ENCODE measurements at places on chromosomes 5 and 9. TPM values are rescaled to one million over a fixed set of nuclear protein-coding genes. Genes with fewer than 3 reads are reported as not detected.

DNA sequence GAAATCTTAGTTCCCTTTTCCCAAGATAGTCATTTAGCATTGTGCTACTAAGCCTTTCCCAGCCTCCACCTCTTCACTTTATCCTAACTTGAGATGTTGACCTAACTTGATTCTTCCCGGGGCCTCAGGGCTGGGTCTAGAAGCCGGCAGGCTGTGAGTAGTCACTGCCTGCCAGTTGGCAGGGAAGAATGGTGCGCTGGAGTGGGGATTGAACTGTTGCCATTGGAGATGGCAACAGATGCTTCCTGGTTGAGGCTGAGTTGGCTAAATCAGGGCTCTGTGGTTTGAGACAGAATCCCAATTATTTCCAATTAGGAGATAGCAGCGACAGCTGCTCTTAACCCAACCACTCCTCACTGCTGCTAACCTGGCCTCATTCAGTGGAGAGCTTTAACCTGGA is 343.1 kb downstream of the BRINP1 start:
- H3K27ac ChIP-seq: no peak overlapping the region
- no peaks in the 10 kb centered on the region for H3K36me3 ChIP-seq
- H3K4me3 ChIP-seq: no peak overlapping the region
- H3K4me1 ChIP-seq: no peaks in the 10 kb centered on the region
- no peak for DNase-seq

DNA sequence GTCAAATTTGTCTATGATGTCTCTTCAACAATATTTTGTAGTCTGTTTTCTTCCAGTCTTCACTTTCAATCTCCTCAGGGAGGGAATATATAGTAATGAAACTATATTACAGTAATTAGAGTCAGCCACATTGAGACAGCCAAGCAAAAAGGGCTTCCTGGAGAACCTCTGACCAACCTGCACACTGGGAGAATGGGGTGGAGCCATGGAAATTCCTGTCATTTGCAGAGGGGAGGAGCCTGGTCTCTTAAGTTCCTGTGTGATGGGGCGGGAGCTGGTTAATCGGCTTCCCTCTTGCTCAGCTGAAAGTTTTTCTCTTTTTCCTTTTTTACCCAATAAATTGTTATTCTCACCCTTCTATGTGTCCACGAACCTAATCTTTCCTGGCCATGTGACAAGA is 1220.0 kb downstream of the PTPRD start:
- DNase-seq: no peak
- no peaks in the 10 kb centered on the region for H3K27me3 ChIP-seq
- no peak overlapping the region for H3K27ac ChIP-seq
- no peak overlapping the region for H3K4me3 ChIP-seq
- H3K36me3 ChIP-seq: no peaks in the 10 kb centered on the region

- DNase-seq: peak; percentile 14
- no peak overlapping the region for H3K27ac ChIP-seq
- H3K27me3 ChIP-seq: no peaks in the 10 kb centered on the region
These were observed 231.3 kb downstream of the NPR3 start for GRCh38 chr5:32942225-32942989.

DNA sequence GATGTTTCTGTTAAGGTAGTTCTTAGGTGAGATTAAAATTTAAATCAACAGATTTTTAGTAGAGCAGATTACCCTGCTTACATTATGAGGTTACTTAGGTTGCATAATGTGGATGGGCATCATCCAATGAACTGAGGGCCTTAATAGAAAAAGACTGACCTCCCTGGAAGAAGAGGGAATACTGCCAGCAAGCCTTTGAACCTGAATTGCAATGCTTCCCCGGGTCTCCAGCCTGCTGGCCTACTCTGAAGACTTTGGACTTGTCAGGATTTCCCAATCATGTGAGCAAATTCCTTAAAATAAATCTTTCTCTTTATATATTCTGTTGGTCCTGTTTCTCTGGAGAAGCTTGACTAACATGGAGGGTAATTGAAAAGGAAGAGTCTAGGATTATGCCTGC is 542.1 kb upstream of the ARRDC3 start:
- H3K4me1 ChIP-seq: no peaks in the 10 kb centered on the region
- no peaks in the 10 kb centered on the region for H3K36me3 ChIP-seq
- no peak for DNase-seq
- H3K4me3 ChIP-seq: no peak overlapping the region

DNA sequence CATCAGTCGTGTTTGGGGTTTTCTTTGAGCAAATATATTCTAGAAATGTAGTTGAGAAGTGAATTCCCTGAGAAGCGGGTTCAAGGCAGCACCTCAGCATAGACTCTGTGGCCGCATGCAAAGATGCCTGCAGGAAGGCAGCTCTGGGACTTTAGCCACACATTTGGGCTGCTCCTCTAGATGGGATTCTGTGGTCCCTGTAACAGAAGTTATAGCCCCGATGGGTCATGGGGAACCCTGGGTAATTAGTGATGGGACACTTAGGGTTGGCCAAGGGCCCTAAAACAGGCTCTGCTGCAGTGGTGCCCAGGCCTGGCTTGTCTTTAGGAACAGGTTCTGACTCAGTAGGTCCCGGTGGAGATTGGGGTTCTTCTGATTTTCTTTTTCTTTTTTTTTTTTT is 36.8 kb downstream of the PHF2 start:
- no peak for DNase-seq
- no peak overlapping the region for H3K4me3 ChIP-seq
- H3K27me3 ChIP-seq: no peaks in the 10 kb centered on the region

- H3K4me3 ChIP-seq: no peak overlapping the region
- peak; percentile 80 for DNase-seq
These were observed 94.4 kb downstream of the MACROH2A1 start for GRCh38 chr5:135304352-135305221.

DNA sequence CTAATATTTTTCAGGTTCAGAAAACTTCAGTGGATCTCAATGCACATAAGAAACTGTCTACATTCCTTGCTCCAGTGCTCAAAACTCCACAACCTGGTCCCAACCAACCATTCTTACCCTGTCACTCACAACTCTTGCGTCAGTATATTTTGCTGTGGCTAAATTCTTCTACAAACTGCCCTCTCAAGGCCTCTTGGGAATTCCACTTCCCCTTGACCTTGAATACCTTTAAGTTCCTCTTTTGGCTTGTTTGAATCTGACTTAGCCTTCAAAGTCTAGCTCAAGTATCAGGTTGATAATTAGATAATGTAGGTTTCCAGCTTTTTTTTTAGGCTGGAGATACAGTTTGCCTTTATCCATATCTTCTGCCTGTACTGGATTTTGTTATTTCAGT is 128.3 kb downstream of the SLF1 start:
- no peak overlapping the region for H3K27ac ChIP-seq
- H3K4me3 ChIP-seq: no peak overlapping the region
- no peaks in the 10 kb centered on the region for H3K27me3 ChIP-seq
- DNase-seq: no peak

- H3K4me1 ChIP-seq: no peaks in the 10 kb centered on the region
- H3K27ac ChIP-seq: no peak overlapping the region
- H3K27me3 ChIP-seq: no peaks in the 10 kb centered on the region
- H3K4me3 ChIP-seq: no peak overlapping the region
- no peaks in the 10 kb centered on the region for H3K36me3 ChIP-seq
These were observed 216.5 kb downstream of the SEC61B start for GRCh38 chr9:99438596-99438995.

DNA sequence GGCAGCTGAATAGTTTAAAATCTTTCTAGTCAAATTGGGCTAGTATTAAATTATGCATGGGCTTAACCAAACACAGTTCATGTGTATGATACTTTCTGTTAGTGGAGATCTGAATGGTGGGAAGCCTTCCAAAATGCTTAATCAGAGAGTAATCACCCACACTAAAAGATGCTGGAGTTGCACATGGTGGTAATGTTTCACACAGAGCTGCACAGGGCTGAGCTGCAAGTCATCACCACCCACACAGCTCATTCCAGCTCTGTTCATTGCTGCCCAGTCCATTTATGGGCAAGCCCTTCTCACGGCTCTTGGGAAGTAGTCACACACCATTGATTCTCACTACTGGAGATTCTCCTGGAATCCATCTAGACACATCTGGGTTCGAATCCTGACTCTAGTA is 351.5 kb upstream of the KCNN2 start:
- no peak for DNase-seq
- no peak overlapping the region for H3K4me3 ChIP-seq
- H3K27ac ChIP-seq: no peak overlapping the region
- no peaks in the 10 kb centered on the region for H3K36me3 ChIP-seq

DNA sequence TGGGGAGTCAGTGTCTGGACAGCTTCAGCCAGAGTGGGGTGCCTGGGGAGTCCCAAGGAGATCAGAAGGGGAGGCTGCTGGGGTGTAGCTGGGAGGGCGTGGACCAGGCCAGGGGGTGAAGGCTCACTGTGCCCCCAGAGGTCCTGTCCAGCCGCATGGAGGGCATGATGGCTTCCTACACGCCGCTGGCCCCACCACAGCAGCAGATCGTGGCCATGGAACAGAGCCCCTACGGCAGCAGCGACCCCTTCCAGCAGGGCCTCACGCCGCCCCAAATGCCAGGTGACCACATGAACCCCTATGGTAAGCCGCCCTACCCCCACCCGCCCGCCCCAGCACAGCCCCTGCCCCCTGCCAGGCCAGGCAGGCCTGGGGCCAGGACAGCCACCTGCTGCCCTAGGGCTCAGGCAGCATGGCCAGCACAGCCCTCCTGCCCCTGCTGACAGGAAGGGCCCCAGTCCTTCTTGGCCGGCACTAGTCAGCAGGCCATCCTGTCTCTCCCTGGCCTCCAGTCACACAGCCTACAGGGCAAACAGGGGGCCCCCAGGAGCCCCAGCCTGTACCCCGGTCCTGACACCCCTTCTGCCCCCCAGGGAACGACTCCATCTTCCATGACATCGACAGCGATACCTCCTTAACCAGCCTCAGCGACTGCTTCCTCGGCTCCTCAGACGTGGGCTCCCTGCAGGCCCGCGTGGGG is 82.1 kb downstream of the LMX1B start:
- no peaks in the 10 kb centered on the region for H3K36me3 ChIP-seq
- H3K4me3 ChIP-seq: no peak overlapping the region
- no peak overlapping the region for H3K27ac ChIP-seq
- no peaks in the 10 kb centered on the region for H3K27me3 ChIP-seq
- no peak for DNase-seq

- no peaks in the 10 kb centered on the region for H3K36me3 ChIP-seq
- no peak for DNase-seq
- H3K4me3 ChIP-seq: no peak overlapping the region
- H3K27ac ChIP-seq: no peak overlapping the region
These were observed 65.7 kb downstream of the IQGAP2 start for GRCh38 chr5:76468635-76469425.

DNA sequence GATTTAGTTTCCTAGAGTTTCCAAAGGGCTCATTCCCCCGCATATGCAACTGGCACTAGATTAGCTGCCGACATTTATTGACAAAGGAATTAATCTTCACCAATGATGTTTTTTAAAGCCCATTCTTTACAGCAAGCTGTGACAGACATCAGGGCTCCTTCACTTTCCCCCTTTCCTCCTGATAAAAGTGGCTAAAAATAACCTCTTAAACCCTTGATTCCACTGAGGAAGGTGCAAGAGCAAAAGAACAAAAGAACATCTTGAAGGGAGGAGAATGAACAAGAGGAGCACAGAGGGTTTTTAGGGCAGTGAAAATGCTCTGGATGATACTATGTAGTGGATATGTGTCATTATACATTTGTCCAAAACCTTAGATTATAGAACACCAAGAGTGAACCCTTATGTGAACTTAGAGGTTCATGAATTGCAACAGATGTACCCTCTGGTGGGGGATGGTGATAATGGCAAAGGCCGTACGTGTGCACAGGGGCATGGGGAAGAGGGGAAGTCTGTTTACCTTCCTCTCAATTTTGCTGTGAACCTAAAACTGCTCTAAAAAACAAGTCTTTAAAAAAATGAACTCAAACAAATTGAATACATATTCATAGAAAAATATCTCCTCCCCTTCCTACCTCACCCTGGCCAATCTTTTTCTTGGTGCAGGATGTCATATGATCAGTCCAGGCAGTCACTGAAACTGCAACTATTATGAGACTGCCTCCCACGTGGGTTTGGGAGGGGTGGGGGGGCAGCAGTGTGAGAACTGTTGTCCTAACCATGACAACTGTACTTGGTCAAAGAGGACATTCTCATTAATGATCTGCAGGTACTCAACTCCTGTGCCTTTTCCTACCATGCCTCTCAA is 83.0 kb downstream of the MARCHF3 start:
- H3K27me3 ChIP-seq: no peaks in the 10 kb centered on the region
- no peak for DNase-seq
- H3K27ac ChIP-seq: no peak overlapping the region
- no peaks in the 10 kb centered on the region for H3K36me3 ChIP-seq

DNA sequence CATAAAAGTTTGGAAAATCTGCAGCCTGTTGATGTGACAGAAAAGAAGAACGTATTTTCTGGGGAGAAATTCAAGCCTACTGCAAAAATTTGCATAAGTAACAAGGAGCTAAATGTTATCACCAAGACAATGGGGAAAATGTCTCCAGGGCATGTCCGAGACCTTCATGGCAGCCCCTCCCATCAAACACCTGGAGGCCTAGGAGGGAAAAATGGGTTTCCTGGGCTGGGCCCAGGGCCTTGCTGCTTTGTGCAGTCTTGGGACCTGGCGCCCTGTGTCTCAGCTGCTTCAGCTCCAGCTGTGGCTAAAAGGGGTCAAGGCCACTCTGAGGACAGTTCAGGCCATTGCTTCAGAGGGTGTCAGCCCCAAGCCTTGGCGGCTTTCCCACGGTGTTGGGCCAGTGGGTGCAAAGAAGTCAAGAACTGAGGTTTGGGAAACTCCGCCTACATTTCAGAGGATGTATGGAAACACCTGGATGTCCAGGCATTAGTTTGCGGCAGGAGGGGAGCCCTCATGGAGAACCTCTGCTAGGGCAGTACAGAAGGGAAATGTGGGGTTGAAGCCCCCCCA is 13.1 kb downstream of the CERT1 start:
- DNase-seq: no peak
- no peak overlapping the region for H3K4me3 ChIP-seq
- no peak overlapping the region for H3K27ac ChIP-seq

DNA sequence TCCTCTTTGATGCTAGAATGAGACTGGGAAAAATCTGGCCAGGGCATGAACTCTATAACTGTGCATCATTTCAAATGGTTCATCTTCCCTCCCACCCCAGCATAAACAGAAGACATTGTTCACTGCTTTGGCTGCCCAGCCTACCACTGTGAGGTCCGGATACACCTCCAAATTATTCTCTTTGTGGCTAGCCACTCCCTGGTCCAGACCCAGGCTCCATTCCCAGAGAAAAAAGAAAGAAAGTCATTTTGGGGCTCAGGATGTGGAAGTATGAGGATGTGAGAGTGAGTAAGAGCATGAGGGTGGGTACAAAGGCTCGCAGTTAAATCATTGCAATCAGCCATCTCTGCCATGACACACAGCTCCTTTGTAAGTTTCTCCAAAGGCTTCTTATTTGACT is 559.2 kb downstream of the PSAT1 start:
- no peaks in the 10 kb centered on the region for H3K27me3 ChIP-seq
- DNase-seq: no peak
- no peaks in the 10 kb centered on the region for H3K4me1 ChIP-seq
- no peak overlapping the region for H3K4me3 ChIP-seq
- no peaks in the 10 kb centered on the region for H3K36me3 ChIP-seq
- H3K27ac ChIP-seq: no peak overlapping the region

WDR38 gene
- 0.31 TPM for total RNA-seq

UGT3A1 gene
- 6.1 TPM for total RNA-seq

NUTM2F gene
- not detected for total RNA-seq

MSMP gene
- total RNA-seq: 0.47 TPM

PCDHB13 gene
- 5.9 TPM for total RNA-seq

BHMT gene
- 30.7 TPM for total RNA-seq

LCN1 gene
- not detected for total RNA-seq

POLR3G gene
- 1.5 TPM for total RNA-seq

KCTD16 gene
- total RNA-seq: 2.5 TPM

PCDHA9 gene
- total RNA-seq: 0.85 TPM

GRM6 gene
- not detected for total RNA-seq

LCN15 gene
- not detected for total RNA-seq

WWC1 gene
- 174 TPM for total RNA-seq

SLC12A2 gene
- total RNA-seq: 21.0 TPM

NXNL2 gene
- total RNA-seq: 3.6 TPM

SPAG8 gene
- 6.1 TPM for total RNA-seq
